Stimulated activated CD4-positive, alpha-beta T cell treated with anti-CD3 and anti-CD28 coated beads, Interleukin-12 subunit alpha, Interleukin-12 subunit beta, amount 100 ng/mL, for 24 hours (primary cell): ENCODE measurements at places on chromosomes 4 and X.

DNA sequence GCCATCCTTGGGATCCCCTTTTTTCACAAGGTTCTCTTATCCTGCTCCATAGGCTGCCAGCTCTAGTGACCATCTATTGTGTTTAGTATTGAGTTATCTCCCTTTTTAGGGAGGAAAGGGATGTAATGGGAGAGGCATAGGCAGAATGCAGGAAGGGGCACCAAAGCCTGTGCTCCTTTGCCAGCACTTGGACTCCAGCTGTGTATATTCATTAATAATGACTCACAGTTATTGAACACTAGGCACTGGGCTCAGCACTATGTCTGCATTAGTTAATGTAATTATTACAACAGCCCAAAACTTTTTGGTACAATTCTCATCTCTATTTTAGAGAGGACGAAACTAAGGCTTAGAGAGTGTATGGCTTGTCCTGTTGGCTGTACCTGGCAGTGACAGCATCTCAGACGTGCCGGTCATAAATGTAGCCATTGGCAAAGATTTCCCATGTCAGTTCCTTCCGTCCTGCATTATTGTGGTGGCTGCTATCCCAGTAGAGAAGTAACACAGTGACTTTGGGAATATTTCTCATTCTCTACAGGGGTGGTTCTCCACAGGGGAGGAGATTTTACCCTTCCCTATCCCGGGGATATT is 90.3 kb downstream of the AFF1 start:
- DNase-seq, result no peak

- DNase-seq, result no peak
Observed at GRCh38 chrX:135518161-135518560, 2.3 kb upstream of the INTS6L start.

DNA sequence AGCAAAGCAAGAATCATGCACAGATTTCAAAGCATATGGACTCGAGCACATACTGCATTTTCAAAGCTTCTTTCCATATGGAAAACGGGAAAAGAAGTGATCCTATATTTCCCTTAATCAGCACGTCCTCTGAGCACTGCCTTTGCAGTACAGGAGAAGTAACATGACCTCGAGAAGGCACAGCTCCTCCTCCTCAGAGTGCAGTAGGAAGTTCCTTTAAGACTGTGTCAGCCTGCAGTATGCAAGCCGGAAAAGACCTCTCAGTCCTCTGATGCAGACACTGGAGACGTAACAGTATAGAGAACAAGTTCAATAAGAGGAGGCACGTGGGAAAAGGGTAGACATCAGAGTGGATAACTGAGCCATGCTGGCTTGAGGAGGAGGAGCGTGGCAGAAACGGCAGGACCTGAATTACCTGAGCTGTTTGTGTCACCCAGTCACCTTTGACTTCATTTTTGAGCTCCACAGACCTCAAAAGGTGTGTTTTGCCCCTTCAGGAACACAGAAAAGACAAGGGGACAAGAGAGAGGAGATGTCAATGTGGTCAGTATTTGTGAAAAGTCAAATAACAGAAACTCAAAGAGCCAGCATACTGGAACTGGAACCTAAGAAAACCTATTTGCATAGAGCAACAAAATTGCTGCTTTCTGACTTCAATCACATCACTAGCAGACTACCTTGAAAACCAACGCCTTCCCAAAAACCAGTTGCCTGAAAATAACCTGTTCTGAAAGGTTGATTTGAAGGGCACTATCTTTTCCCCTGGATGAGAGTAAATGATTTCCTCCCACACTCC is 20.8 kb downstream of the IRF2 start:
- DNase-seq, result no peak

DNA sequence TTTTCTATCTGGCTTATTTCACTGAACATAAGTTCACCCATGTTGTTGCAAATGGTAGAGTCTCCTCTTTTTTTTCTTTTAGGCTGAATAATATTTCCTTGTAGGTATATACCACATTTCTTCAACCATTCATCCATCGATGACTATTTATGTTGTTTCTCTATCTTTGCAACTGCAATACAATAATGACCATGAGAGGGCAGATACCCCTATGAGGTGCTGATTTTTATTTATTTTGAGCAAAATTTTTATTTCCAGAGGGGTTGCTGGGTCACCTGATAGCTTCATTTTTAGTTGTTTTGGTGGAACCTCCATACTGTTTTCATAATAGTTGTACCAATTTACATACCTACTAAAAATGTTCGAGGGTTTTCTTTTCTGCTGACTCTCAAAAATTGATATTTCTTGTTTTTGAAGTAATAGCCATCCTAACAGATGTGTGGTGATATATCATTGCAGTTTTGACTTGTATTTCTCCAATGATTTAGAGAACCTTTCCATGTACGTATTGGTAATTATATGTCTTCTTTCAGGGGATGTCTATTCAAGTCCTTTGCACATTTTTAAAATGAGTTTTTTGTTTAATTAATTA is 1697.0 kb downstream of the PCDH7 start:
- no peak for DNase-seq

GRCh38 chr4:738781-739280 is 33.2 kb downstream of the PCGF3 start:
- no peak for DNase-seq

- no peak for DNase-seq
Observed at GRCh38 chr4:139774759-139775487, 109.3 kb downstream of the MGST2 start.

DNA sequence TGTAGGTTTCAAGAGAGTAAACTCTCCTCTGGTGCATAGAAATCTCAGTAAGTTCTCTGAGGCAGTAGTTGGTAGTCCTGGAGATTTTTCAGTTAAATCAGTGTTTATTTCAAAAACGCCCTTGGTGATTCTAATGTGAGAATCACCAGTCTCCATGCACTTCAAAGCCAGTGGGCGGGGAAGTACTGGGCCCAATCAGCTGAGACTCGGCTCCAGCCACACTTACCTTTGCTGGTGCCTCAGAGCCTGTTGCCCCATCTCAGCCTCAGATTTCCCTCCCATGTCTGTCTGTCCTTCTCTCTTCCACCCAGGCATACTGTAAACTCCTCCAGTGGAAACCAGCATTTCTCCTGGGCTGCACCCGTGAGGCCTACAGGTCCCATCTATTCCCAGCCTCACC is 7.4 kb upstream of the MGST2 start:
- DNase-seq, result no peak

DNA sequence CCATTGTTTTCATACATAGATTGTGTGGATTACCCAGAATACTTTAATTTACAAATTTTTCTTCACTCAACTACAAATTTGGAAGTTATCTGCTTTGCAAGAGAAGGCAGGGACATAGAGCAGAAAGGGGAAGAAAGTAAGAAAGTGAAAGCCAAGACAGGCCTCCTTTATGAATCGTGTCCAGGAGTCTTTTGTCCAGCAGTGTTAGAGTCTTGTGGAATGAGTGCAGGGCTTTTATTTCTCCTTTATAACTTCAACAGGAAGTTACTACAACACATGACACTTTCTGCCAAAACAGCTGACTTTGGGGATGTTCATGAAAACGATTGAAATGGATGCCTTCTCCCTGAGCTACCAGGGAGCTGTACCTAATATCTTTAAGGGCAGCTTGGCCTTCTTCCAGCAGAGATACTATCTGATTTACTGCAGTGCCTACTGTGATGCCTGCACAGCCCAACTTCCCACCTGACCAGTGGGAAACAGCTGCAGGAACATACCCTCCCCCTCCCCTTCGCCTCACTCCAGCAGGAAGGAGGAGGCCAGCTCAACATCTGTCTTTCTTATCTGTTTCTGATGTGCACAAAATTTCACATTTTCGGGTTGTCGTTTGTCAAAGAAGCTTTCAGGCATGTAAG is 557.7 kb upstream of the SLIT2 start:
- no peak for DNase-seq

DNA sequence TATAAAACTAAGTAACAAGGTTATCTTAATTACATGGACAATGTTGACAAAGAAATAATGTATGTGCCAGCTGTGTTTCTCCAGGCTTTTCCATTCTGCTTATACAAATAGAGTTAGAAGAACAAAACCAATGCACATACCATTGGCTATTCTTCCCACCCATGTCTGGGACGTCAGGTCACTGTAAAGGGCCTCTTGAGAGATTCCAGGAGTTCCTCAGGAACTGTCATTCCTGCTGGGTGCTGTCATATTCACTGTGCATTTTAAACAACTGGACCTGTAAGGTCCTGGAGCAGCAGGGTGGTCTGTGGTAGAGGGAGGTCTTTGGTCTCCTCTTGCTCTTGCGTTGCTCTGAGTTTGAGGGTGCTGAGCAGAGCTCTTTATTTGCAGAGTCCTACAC is 74.6 kb upstream of the AP1S2 start:
- no peak for DNase-seq

- DNase-seq, result no peak
Observed at GRCh38 chr4:124322234-124323065, 390.1 kb downstream of the ANKRD50 start.

- no peak for DNase-seq
Observed at GRCh38 chr4:110119880-110120279, 78.5 kb downstream of the ELOVL6 start.

DNA sequence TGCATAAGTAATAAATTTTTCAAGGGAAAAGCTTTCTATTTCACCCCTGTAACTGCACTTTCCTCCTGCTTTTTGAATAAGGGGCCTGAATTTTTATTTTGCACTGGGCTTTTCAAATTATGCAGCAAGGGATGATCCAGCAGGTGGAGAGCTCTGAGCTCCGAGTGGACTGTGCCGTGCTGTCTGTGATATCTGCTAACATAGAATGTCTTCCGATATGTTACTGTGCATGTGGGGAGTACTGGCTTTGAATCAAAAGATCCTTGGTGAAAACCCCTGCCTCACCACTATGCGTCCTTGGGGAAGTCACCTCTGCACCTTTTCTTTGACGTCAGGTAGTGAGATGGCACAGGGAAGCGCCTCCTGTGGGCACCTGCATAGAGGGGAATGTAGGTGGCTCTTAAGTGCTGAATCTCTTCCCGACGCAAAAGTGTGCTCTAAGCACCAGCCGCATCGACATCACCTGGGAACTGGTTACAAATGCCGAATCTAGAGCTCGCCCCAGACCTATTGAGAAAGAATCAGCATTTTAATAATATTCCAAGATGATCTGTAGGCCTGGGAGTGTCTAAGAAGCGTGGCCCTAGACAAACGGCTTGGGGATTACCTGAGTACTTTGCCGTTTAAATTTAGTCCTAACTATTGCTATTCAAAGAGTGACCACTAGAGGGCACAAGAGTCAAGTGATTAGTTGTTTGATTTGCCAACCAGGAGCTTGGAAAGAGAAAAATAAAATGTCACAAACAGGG is 19.2 kb upstream of the WFS1 start:
- DNase-seq, result no peak

DNA sequence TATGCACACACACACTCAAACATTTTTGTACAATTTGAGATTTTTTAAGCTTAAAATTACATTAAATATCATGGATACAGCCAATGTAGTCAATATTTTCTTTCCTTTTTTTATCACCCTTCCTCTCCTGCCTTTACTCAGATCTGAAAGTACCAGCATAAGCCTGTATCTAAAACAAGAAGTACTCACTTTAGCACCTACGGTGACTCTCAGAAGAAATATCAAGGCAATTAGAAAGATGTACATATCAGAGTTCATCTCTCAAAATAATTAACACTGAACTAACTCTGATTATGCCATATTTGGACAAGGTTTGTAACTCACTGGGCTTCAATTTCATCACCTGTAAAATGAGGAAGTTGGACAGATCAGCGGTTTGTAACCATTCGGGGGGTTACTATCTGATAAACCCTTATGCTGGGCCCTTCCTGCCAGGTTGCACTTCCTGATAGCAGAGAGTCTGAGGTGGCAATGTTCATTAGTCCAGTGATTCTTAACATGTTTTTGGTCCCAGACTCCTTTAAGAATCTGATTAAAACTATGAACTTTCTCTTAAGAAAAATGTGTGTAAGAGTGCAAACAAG is 5.7 kb upstream of the GPR174 start:
- no peak for DNase-seq

DNA sequence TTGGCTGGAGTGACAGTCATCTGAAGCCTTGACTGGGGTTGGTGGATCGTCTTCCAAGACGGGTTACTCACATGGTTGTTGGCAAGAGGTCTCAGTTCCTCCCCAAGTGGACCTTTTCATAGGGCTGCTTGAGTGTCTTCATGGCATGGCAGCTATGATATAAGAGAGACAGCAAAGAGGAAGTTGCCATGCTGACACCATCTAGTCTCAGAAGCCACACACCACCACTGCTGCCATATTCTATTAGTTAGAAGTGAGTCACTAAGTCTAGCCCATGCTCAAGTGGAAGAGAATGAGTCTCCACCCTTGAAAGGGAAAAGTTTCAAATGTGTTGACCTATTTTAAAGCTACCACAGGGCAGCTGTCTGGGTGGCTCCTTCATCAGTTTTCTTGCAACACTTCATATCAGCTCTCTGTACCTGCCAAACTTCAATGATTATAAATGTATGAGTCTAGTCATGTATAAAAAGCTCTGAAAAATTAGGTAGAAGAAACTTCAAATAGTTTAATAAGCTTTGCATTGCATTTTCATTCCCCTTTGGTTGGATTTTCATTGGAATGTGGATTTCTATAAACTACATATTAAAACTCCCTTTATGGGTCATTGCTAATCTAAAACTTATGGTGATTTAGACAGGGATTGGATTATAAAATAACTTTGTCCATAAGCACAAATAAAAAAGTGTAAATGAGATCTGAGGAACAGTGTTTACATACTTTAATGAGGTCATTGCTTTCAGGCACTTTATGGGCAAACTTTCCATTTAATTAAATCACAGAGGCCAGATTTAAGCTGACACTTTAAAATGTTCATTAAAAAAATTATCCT is 68.0 kb upstream of the ATXN3L start:
- no peak for DNase-seq

GRCh38 chr4:1001561-1002130 is 8.4 kb upstream of the SLC26A1 start:
- no peak for DNase-seq

GRCh38 chr4:43816116-43816515 is 632.5 kb downstream of the KCTD8 start:
- DNase-seq, result no peak

DNA sequence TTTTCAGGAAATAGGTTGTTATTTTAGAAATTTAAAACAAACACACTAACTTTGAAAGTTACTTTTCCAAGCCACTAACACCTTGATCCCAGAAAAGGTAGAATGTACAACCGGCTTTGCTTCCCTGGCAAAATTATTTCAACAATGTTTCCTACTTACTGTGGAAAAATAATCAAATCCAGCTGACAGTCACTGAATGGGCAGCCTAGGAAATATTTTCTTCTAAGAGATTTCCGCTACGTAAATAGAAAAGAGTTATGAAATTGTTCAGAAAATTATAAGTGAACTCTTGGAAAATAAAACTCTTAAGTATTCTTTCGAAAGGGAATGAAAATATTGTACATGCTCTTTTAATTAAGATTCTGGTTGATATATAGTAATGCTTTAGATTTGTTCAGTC is 195.7 kb downstream of the GASK1B start:
- no peak for DNase-seq

DNA sequence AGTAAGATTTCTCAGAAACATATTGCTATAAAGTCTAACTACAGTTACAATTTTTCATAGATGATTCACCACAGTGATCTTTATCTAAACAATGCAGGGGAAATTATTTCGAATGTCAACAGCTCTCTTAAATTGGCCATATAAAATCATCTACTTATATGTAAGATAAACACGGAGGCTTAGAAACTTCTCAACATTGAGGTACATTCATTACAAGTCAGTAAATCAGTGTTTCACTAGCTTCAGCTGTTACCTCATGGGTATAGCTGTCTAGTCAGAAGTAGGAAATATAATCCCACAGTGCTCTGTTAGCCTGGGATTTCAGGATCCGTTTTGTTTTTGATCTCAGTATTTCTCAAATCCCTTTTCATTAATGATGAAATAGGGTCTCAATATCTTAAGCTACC is 43.2 kb downstream of the PCDH7 start:
- DNase-seq, result no peak
